ENCODE measurements at places on chromosomes 7 and 10.

- DNase-seq: no peak
Observed at GRCh38 chr10:17181110-17181509, 20.4 kb downstream of the TRDMT1 start.

DNA sequence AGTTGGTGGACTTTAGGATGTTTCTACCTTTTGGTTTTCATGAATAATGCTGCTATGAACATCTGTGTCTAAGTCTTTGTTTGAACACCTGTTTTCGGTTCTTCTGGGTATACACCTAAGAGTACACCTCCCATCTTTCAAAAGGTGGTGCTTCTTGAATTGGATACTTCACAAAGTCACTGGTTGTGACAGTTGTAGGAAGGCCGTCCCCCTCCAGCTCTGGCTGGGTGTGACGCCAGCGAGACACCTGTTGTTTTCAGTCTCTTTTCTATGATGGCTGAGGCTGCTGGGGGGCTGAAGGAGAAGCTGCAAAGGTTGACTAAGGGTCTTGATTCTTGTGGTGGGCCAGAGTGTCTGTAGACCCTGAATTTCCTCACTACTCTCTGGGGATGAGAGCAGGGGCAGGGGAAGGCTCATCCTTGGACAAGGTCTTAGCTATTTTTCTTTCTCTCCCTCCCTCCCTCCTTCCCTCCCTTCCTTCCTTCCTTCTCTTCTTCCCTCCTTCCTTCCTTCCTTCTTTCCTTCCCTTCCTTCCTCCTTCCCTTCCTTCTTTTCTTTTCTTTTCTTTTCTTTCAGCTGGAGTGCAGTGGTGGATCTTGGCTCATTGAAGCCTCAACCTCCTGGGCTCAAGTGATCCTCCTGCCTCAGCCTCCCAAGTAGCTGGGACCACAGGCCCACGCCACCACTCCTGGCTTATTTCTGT is 5.6 kb downstream of the NEURL1 start:
- DNase-seq: no peak

GRCh38 chr7:82442492-82443035 is 1.0 kb downstream of the CACNA2D1 start:
- DNase-seq: no peak

GRCh38 chr7:129438839-129439651 is 4.8 kb downstream of the STRIP2 start:
- DNase-seq: peak; percentile 65

- no peak for DNase-seq
Observed at GRCh38 chr10:69647126-69647525, 17.1 kb downstream of the FAM241B start.

- DNase-seq: no peak
Observed at GRCh38 chr7:155303897-155304296, 6.2 kb downstream of the INSIG1 start.

GRCh38 chr7:103031781-103032180 is 42.8 kb downstream of the FBXL13 start:
- no peak for DNase-seq

- DNase-seq: no peak
Observed at GRCh38 chr7:2018569-2019460, 213.9 kb downstream of the MAD1L1 start.

DNA sequence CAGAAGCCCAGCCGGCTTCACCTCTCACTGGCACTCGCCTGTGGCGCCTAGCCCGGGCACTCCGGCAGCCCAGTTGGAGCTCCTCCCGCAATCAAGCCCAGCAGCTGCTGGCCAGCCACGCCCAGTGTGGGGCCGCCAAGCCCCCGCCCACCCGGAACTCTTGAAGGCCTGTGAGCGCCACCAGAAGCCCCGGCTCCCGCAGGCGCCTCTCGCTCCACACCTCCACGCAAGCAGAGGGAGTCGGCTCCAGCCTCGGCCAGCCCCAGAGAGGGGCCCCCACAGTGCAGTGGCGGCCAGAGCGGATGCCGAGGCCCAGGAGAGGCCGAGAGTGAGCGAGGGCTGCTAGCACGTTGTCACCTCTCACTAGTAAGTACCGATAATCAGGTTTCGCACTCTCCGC is 240.7 kb downstream of the TFEC start:
- no peak for DNase-seq

GRCh38 chr7:107016312-107016711 is 28.2 kb upstream of the PRKAR2B start:
- DNase-seq: no peak

DNA sequence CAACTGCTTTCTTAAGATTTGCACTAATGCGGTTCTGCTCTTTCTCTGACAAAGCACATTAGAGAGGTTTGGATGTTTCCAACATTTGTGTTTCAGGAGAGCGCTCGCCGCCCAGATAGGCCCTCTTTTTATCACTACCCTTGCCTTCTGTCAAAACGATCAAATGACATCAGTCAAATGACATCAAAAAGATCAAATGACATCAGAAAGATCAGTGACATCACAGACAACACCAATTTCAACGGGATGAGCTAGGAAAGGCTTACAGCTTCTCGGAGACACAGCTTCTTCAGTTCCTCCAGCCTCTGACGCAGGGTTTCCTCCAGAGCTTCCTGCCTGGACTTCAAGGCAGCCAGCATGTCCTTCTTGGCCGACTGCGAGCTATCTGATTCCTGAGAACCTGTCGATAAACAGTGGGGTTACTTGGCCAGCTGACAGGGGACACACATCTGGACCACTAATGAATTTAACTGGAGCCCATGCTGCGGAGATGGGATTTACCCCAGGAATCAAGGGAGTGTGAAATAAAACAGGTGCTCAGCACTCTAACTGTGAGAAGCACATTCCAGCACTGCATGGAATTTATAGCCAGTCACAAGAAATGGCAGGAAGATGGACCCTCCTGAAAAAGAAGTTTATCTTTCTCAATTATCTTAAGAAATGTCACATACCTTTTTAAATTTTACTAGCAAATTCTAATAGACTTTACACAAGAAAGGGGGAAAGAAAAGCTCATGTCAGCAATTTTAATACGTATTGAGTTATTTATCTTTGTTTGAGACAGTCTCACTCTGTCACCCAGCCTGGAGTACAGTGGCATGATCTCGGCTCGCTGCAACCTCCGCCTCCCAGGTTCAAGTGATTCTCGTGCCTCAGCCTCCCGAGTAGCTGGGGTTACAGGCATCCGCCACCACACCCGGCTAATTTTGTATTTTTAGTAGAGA is 88.2 kb downstream of the PRPF18 start:
- DNase-seq: no peak

GRCh38 chr10:126070476-126071215 is 174.3 kb downstream of the FANK1 start:
- DNase-seq: no peak

All from stimulated activated naive CD8-positive, alpha-beta T cell treated with anti-CD3 and anti-CD28 coated beads, Interleukin-15, Interleukin-2, amounts not matched to agents 100 U/mL and 50 U/mL, for 24 hours (primary cell).